ENCODE measurements at places on chromosomes 2 and 18.

DNA sequence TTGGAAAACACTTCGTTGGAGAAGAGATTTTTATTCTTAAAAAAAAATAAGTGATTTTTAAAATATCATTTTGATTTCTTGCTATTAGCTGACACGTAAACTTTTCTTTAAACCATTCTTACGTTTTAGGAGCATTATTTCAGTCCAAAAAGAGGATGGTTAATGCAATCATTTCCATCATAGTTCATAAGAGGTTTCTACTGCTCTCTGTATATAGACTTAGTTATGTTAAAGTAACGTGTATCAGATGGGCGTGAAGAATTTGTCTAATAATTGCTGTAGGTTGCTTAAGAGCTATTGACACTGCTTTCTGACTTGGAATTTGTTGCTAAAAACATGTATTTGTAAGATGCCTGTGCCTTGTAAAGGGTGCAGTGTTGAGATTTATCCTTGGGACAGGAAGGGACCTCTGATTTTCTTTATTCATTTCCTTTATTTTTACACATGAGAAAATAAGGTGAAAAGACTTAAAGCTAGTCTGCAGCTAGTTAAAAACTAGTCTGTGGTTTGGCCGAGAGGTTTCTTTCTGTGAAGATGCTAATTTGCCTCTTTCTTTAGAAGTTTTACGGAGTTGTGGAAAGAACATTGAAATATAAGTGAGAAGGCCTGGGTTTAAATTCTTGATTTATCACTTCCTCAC, 2.9 kb downstream of the ANKRD12 start:
- no peak for DNase-seq

DNA sequence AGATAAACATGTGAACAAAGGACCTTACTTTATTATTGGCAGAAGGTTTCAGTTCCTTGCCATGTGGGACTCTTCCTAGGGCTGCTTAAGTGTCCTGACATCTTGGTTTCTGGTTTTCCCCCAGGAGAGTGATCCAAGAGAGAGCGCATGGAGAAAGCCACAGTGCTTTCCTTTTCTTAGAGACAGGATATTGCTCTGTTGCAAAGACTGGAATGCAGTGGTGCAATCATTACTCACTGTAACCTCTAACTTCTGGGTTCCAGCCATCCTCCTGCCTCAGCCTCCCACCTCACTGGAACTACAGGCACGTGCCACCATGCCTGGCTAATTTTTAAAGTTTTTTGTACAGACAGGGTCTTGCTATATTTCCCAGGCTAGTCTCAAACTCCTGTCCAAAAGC, 38.1 kb upstream of the TCF7L1 start:
- DNase-seq = no peak

GRCh38 chr18:60372596-60372995, at the start of gene MC4R:
Gene MC4R, minus strand, starts transcription at chr18:60372775. Its CDS starts 426 bp downstream, at chr18:60372349.
- peak; percentile 99 for DNase-seq

- DNase-seq = peak; percentile 58
These were observed 20.5 kb downstream of the GAREM1 start for GRCh38 chr18:32450026-32450691.

GRCh38 chr2:157891643-157892041, 15.5 kb upstream of the ACVR1 start:
- peak; percentile 6 for DNase-seq

GRCh38 chr2:134275058-134275862, 21.4 kb downstream of the MGAT5 start:
- no peak for DNase-seq

GRCh38 chr18:11296946-11297345, 147.6 kb upstream of the PIEZO2 start:
- DNase-seq = no peak

- DNase-seq = no peak
These were observed 27.7 kb upstream of the ZNF638 start for GRCh38 chr2:71303849-71304248.

DNA sequence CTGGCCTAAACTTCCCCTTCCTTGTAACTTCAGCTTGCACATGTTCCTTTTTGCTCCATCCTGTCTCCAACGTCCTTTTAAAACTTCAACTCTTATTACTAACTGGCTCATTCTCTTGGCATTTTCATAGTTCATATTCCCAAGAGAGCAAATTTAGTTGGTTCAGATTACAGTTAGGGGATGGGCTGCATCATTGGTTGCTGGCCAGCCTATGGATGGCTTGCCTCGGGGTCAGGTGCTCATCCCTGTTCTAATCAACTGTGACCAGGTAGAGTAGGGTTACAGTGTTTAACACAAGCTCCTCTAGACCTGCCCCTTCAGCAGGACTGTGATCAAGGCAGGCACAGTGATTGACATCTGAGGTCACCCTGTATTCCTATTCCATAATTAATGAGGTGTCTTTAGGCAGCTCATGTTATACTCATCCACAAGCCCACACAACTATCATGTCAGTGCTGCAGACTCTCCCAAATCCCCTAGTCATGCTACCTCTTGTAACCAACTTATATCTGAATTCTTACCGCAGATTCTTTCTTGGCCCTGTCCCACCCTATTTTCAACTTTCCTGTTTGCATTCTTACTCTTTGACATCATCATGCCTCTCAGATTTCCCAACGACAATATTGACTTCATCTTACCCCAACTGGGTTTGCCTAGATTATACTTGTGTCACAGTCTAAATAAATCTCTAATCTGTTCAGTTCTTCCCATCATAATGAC, 293.3 kb downstream of the MTX2 start:
- DNase-seq = peak; percentile 14

DNA sequence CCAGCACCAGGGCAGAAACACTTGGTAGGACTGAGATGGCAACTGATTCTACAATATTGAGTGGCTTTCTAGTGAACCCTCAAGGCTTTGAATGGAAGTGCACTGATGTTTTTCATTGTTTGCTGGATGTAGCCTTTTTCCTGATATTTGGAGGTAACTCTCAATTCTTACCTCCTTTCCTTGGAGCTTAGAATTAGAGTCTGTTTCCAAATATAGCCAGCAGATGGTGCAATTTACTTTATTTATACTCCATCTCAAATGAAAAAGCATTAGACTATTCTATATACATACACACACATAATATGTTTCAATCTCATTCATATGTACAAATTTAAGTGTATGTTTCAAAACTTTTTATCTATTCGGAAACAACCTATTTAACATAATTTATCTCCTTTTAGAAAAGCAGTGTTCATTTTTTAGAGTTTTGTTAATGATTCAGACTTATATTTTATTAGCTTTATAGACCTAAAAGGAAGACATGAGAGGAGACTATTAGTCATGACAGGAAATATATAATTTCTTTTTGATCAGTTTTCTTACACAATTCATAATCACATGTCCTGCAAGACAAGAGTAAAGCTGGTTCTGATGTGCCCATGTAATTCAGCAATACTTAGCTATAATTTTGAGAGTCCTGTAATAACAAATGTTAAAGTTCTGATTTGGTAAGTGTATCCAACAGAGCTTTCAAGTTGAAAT, 124.8 kb downstream of the NUP35 start:
- peak; percentile 43 for DNase-seq

GRCh38 chr2:143524119-143524553, 394.9 kb downstream of the ARHGAP15 start:
- no peak for DNase-seq

DNA sequence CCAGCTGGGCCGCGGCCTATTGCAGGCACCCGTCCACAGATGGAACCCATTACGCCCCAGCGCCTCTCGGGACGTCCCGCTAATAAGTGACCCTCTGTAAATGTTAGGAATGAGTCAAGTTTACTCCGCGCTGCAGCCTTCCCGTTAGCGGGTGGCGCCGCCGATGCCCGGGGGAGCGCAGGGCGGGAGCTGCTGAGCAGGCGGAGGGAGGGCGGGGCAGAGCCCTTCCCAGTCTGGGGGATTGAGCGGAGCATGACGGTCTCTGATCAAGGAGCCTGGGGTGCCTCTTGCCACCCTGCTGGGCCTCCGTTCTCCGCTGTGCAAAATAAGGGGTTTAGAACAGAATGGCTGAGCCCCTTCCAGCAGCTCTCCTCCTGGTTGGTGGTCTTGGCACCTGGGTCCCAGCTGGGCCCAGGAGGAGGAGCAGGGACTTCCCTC, 10.5 kb downstream of the CROCC2 start:
- DNase-seq = peak; percentile 83

- no peak for DNase-seq
These were observed 129.3 kb downstream of the LNPK start for GRCh38 chr2:175872721-175873120.

DNA sequence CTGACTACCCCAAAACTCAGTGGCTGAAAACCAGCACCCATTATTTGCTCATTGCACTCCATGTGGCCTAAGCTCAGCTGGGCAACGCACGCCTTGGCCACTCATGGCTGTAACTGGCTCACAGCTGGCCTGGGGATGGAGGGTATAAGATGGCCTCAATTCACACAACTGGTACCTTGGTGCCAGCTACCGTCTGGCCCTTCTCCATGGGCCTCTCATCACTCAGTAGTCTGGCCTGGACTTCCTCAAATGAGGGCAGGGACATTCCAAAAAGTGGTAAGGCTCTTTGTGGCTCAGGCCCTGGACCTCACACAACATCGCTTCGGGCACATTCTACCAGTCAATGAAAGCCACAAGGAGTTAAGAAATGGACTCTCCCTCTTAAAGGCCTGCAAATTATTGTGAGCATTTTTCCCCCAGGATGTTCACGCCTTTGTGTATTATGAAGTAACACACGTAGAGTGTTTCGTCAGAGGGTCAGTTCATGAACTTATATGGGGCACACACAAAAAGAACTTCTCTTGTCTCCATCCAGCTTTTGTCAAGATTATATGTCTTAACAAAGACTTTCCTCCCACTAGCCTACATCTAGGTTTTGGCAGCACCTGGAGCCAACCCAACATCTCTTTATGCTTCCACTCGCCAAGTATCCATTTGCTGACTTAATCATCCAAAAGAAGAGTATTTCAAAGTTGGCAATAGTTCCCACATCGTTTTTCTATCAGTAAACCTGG, 145.2 kb downstream of the CCBE1 start:
- no peak for DNase-seq

- DNase-seq = peak; percentile 29
These were observed 202.7 kb downstream of the MTX2 start for GRCh38 chr2:176471949-176472348.

DNA sequence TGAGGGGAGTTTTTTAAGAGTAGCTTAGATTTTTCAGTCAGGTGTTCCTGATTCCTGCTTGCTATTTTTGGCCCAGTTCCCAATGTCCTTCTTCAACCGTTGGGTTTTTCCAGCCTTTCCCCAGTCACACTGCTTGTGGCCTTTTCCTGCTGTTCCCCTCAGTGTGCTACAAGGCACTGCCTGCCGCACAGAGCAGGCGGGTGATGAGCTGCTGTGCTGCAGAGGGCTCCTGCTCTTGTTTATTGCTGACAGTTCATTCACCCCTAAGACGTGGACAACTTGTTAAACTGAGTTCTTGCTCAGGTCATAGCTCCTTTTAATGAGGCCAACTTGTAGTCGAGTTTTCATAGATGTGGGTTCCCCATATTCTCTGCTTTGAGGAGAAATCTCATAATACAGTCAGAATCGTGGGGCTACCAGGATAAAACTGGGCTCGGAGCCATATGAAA, 20.6 kb downstream of the EIF4E2 start:
- DNase-seq = no peak

- no peak for DNase-seq
These were observed 111.2 kb upstream of the CD226 start for GRCh38 chr18:70058916-70059315.

DNA sequence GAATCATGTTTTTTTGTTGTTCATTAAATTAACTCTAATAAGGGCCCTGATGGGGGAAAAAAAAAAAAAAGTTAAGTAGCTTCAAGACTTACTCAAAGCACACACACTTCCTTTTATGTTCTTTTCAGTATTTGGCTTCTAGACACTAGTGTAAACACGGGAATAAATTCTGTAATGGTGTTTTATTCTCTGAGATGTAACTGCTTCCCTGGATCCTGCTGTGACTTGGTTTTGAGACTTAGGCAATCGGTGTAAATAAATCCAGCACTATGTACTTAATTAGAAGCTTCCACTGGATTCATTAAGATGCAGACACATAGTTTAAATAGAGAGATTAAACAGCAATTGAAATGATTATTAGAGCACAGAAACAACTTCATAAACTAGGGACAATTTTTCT, 26.1 kb upstream of the AP1S3 start:
- peak; percentile 45 for DNase-seq

GRCh38 chr2:120161190-120161589, 62.0 kb downstream of the TMEM185B start:
- no peak for DNase-seq

DNA sequence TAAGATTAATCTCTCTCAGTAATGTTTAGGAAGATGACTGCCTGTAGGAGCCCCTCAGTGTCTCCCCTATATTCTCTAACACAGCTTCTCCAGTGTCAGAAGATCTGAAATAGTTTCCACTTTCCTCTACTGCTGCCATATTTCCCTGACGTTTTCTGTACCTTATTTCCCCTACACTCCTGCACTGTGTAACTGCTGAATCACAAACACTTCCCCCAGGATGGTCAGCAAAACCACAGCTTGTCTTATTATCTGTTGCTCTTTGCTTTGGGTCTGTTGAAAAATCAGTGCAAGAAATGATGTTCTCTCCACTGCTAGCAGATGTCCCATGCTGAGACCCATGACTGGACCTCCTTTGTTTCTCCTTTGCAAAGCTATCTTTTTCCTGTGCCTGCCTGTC, 441.7 kb downstream of the EPHA4 start:
- no peak for DNase-seq

DNA sequence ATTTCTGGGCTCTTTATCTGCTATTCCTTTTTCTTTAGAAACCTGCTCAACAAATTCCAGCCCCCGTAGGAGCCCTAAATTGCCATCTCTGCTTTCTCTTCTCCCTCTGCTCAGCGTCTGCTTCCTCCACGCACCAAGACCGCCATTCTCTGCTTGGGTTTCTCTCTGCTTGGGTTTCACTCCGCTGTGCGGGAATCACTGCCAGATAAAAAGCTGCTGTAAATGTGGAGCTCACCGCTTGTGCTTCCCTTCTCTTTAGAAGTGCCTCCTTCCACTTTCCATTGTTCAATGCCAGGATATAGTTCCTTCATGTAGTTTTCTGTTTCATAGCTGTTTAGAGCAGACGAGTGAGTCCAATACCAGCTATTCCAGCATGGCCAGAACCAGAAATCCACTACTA, 45.9 kb downstream of the TMEM237 start:
- DNase-seq = no peak

- DNase-seq = no peak
These were observed 15.0 kb downstream of the RTTN start for GRCh38 chr18:70190529-70190928.

GRCh38 chr2:80351231-80351630, 46.7 kb upstream of the LRRTM1 start:
- no peak for DNase-seq

GRCh38 chr2:84687498-84688149, 171.3 kb downstream of the DNAH6 start:
- DNase-seq = no peak

DNA sequence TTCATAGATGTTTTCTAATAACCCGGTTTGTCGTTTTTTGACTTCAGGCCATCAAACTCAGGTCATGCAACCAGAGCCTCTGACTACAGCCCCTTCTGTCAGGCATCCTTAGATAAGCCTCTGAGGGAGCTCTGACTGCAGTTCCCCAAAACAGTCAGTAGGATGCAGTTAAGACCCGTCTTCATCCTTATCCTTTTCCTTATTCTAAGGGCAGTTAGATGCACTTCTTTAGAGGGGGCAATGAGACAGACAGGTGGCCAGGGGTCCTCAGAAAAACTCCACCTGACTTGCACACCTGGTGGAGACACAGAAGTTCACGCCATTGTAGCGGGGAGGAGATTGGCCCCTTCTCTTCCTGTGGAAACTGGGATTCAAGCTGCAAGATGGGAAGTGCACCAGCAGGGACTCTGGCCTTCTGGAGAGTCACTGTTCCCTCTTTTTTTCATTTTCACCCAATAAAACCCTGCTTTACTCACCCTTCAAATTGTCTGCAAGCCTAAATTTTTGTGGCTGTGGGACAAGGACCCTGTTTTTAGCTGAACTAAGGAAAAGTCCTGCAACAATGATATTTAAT, 104.8 kb upstream of the TFPI start:
- peak; percentile 32 for DNase-seq

Measured in NCI-H69 (cell line).